ENCODE measurements at places on chromosomes 4 and X.
A peak's percentile ranks its signal among the peaks of the same experiment; 100 is the strongest.

GRCh38 chrX:152960115-152960514 lies 33.8 kb downstream of the PNMA5 start:
- no peak for DNase-seq

DNA sequence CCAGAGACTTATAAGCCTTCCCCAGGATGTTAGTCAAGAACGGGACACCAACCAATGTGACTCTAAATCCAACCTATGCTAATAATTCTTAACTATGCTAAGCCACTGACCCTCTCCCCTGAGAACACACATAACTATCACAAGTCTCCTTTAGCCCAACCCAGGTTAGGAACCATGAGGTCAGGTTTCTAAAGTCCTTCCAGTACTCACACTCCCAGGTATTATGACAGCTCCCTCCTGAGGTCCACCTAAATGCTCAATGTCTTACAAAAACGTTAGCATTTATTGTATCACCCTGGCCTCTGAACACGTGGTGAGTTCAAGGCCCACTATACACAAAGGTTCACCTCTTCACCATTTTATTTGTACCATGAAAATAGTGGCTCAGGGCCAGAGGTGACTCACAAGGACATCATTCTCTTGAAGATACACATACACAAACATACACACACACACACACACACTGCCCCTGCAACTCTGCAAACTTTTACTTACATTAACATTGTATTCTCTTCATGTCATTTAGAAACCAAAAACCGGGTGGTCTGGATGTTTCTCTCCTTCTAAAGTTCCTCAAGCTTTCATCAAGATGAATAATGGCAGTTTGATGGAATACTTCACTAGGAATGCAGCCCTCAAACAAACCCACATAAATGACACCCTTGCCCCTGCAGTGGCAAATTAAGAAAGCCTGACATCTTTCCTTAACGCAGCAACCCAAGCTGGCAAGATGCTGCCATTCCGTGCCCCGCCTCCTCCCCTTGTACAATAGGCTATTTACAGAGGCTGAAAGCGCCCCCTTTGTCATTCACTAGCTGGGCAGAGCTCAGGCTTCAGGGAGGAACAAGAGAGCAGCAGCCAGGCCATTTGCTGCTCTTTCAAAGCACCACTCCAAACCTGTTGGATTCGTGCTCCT lies 17.7 kb downstream of the ACSL1 start:
- no peak for DNase-seq

DNA sequence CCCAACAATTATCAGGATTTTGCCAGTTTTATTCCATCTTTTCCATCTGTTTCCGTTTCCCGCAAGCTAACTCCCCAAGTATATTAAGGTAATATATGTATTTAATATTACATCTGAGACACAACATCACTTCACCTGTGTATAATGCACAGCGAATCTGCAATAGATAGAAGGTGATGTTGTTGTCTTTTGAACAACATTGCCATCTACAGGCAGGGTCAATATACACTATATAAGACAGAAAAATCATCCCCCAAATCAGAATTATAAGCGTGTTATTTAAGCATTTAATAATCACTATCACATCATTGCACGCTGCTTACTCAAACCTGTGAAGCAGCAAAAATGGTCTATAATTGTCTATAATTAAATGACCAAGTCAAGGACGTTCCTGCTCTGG lies 1115.5 kb downstream of the NLGN4X start:
- no peak for DNase-seq

DNA sequence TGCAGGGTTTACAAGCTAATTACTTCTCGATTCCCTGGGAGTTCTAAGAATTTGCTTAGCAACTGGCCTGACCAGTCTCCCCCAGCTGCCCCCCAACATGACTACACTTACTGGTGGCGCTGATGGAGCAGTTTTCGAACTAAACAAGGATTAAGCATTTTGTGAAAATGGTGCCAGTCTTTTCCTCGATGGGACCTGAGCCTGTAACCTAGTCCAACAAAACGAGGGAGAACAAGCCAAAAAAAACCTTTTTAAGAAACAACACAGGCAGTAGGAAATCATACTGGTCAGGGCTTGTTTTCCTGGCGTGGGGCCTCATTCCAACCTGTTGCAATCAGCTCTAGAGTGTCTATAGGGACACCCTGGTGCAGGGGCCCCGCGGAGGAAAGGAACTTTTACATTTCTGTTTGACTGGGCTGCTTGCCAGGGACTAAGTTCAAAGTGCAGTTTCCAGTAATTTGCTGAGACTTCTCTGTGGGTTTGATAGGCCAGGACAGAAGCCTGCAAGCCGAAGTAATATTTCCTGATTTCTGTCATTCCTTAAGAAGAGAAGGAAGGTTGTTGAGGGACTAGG lies 158.7 kb downstream of the SPRY1 start:
- DNase-seq, result no peak

GRCh38 chrX:109925656-109926055 lies 77.3 kb upstream of the TMEM164 start:
- DNase-seq, result no peak

DNA sequence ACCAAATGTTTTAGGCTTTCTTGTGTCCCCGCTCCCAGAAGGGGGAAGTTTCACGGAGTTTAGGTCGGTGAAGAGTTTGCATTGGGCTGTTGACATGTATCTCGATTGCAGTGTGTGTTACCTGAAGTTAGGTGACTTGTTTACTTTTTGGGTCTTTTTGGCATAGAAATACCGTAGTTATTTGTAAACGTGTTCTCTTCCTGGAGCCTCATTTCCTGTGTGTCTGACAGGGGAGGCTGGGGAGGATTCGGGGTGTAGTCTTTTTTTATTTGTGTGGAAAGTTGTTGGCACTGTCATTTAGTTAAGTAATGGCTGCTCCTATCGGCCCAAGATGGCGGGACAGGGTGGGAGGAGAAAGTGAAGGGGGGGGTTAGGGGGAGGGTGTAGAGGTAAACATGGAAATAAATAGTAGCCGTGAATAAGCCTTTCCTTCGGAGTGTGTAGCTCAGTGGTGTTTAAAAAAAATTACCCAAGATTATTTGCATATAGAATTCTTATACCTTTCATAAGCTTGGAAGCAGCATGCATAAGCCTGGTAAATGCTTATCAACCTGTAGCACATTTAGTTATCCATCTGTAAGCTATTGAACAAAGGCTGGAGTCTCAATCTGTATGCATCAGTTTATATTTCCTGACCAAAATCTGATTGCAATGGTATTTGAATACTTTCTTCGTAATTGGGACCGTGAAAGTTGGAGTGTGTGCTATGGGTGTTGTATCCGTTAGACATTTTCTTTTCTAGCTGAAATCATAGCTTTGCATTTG lies 1.6 kb downstream of the KDM6A start:
- DNase-seq, result no peak

- no peak for DNase-seq
These were observed 105.6 kb upstream of the PGRMC2 start for GRCh38 chr4:128393101-128393704.

GRCh38 chrX:130173190-130173895 lies 1.6 kb downstream of the RAB33A start:
- DNase-seq, result no peak

- no peak for DNase-seq
These were observed 77.1 kb downstream of the CNOT6L start for GRCh38 chr4:77742054-77742453.

- DNase-seq, result no peak
These were observed 112.6 kb upstream of the MAPK10 start for GRCh38 chr4:86472377-86473019.

DNA sequence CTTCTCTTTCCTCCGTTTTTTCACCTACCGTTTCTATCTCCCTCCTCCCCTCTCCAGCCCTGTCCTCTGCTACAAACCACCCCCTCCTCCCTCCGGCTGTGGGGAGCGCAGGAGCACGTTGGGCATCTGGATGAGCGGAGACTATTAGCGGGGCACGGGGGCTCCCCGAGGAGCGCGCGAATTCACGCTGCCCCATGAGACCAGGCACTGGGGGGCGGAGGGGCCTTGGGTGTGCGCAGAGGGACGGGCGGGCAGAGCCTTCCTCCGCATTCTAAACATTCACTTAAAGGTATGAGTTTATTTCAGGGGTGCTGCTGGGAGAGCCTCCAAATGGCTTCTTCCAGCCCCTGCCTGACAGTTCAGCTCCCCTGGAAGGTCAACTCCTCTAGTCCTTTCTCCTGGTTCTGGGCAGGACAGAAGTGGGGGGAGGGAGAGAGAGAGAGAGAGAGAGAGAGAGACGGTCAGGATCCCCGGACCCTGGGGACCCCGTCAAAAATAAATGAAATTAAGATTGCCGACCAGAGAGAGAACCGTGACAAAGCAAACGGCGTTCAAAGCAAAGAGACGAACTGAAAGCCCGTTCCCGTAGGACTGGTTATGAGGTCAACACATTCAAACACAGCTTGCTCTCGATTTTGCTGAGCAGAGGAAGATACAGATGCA lies 5.0 kb downstream of the SHOX start:
- no peak for DNase-seq

DNA sequence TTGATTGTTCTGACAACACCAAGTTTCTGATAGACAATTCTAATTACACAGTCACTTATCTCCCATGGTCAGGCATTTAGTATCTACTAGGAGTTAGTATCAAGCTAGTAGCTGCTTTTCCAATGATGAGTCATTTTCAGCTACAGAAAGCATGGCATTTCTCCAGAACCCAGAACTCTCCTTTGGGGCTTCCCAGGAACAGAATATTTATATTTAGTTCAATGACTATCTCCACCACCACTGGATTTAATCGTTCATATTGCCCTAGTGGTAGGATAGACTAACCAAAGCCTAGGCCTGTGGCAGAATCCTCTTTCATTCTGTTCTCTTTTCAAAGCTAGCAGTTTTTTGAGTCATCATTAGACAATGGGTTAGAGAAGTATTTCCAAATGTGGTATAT lies 569.4 kb downstream of the GABRG1 start:
- no peak for DNase-seq

GRCh38 chrX:19673375-19674040 lies 158.2 kb upstream of the MAP3K15 start:
- DNase-seq, result peak; percentile 69

GRCh38 chrX:29487714-29488113 lies 727.6 kb upstream of the MAGEB2 start:
- DNase-seq, result no peak

GRCh38 chr4:179595671-179596410 lies 2153.6 kb upstream of the AGA start:
- DNase-seq, result peak; percentile 68

DNA sequence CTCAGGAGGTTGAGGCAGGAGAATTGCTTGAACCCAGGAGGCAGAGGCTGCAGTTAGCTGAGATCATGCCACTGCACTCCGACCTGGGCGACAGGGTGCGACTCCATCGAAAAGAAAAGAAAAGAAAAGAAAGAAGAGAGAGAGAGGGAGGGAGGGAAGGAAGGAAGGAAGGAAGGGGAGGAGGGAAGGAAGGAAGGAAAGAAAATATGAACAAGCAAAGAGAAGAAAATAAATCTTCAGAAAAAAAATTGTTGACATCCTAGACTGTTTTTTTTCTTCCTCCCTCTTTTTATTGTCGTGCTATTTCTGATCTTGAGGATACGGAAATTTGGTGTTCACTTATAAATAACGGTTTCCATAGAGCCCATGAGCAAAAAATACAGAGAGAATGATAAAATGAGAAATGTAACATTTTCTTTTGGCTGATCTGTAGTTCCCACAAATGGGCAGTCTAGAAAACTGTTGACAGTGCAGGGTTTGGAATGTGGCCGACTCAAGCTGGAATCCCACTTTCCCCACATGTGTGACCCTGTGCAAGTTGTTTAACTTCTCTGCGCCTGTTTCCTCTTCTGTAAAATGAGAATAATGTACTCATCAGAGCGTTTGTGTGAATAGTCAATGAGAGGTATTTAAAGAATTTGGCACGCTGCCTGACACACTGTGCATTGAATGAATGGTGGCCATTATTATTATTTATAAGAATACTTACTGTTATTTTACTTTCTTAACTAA lies 19.4 kb downstream of the SORBS2 start:
- peak; percentile 90 for DNase-seq

DNA sequence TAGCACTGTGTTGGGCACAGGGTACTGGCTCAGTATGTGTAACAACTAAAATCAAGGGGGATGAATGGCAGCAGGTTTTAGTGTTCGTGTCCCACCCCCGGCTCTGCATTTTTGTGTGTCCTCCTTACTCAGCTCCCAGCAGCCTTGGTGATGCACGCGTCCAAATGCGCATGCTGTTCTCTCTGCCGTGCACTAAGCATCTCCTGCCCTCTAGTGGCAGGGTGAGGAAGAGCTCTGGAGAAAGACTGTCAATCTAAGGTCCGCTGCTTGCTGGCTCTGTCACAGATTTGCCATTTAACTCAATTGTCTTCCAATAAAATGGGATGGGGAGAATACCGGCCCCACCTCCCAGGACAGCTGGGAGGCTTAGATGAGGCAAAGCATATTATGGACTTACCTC lies 61.4 kb downstream of the WFS1 start:
- no peak for DNase-seq

- no peak for DNase-seq
These were observed 1072.0 kb upstream of the INTU start for GRCh38 chr4:126560794-126561193.

- no peak for DNase-seq
These were observed 382.8 kb downstream of the KLHL4 start for GRCh38 chrX:87900320-87900908.

- DNase-seq, result no peak
These were observed 714.4 kb downstream of the GLUD2 start for GRCh38 chrX:121761845-121762244.

GRCh38 chr4:182533964-182534363 lies 290.8 kb downstream of the TENM3 start:
- DNase-seq, result no peak

DNA sequence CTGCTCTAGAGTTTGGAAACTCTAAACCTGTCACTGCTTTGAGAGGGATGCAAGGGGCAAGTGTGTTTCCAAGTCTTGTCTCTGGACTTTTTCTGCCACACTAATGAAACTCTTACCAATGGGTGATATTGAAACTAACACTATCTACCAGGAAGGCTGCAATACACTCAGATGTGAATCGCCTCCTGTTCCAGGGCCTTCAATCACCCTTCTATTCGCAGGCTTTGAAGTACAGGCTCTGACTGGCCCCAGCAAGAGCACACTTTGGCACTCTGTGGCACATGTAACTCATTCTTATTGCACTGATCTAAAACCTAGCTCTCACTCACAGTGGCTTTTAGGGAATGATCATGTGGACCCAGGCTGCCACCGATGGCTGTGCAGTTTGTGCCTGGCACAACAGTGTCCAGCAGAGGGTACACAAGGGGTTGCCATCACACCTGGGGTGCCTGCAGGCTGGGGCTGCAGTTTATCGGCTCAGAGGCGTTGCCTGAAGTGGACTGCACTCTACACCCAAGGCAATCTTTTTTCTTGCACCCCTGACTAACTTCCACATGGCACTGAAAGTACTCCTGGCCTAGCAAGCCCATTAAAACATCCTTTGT lies 210.8 kb downstream of the MGST2 start:
- no peak for DNase-seq

DNA sequence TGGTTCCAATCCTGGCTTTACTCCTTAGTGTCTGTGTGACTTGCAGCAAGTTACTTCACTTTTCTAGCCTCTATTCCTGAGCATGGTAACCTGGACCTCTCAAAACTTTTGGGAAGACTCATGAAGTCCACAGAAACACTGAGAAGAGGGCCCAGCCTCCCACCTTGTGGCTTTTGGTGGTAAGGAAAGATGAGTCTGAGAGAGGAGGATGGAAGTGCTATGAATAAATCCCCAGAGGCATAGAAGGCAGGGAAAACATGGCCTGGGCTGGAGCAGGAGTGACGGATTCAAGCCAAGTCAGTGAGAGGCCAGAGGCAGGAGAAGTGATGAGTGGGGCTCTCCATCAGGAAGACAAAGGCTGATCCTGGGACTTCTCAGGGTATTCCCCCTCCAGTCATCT lies 10.9 kb upstream of the MAGEA4 start:
- DNase-seq, result no peak

- DNase-seq, result no peak
These were observed 18.4 kb downstream of the MAML3 start for GRCh38 chr4:140135529-140136088.

- no peak for DNase-seq
These were observed at the start of gene MSL3 for GRCh38 chrX:11757719-11758399. Gene MSL3, plus strand, starts transcription at chrX:11758237. Its CDS starts 27 bp downstream, at chrX:11758264.

All from kidney epithelial cell (primary cell).